ENCODE measurements at places on chromosomes 2 and 18.
A peak's percentile ranks its signal among the peaks of the same experiment; 100 is the strongest.

- DNase-seq, result no peak
Observed at GRCh38 chr18:46068763-46069162, 3.3 kb downstream of the PSTPIP2 start.

GRCh38 chr2:159592441-159592840, 23.9 kb downstream of the BAZ2B start:
- no peak for DNase-seq

GRCh38 chr2:1136846-1137245, 186.2 kb downstream of the SNTG2 start:
- no peak for DNase-seq

GRCh38 chr2:56364902-56365301, 181.1 kb downstream of the CCDC85A start:
- DNase-seq, result no peak

DNA sequence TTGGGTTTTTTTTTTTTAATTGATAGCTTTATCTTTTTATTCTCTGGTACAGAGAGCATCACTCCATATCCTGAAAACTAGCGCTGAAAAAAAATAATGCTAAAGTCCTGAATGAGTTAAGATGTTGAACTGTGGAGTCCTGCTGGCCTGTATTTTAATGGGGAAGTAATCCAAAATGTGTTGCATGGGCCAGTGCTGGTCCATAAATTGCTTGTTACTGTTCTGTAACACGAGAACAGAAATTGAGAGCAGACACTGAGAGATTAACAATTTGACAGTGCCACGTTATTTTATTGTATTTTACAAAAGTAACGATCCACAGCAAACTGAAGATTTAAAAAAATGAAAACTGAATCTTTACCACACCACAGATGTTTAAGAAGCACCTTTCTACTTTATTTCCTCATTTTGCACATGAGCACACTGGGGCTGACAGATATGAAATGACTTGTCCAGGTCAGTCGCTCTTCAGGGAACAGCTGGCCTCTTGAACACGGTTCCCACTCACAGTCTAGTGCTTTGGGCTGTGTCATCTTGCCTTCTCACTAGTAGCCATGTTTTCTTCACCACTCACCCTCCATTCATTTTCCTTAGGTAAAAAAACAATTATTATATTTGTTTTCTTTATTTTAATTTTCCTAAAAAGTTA, 35.3 kb downstream of the ZCCHC2 start:
- DNase-seq, result no peak

GRCh38 chr2:45331410-45331786, 279.7 kb downstream of the SRBD1 start:
- no peak for DNase-seq

- no peak for DNase-seq
Observed at GRCh38 chr2:319059-319600, 31.2 kb upstream of the ALKAL2 start.

DNA sequence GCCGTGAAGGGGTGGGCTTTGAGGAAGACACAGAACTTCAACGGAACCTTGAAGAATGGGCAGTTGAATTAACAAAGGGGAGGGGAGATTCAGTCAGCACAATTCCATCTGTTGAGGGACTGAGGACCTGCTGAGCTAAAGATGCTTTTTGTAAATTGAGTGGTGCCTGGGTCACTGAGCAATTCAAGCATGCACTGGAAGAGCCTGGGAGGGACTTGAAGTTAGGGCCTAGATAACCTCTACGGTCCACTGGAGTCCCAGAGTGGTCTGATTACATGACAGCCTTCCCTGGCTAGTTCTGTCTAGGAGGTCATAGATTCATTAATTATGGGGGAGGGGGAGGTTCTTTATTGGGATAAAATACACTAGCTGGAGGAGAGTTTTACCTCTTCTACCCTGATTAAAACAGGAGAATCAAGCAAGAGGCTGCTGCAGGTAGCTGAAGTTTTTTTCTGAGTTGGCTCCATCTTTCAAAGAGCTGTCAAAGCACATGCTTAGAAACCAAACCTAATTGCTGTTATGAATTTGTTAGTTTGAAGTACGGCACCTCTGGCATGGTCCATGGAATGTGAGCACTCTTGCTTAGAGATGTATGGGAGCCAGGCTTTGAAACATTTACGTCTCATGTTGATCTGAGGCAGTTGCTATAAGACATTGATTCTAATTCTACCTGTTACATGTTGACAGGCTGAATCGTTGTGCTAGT, 290.2 kb downstream of the PRKCE start:
- no peak for DNase-seq

DNA sequence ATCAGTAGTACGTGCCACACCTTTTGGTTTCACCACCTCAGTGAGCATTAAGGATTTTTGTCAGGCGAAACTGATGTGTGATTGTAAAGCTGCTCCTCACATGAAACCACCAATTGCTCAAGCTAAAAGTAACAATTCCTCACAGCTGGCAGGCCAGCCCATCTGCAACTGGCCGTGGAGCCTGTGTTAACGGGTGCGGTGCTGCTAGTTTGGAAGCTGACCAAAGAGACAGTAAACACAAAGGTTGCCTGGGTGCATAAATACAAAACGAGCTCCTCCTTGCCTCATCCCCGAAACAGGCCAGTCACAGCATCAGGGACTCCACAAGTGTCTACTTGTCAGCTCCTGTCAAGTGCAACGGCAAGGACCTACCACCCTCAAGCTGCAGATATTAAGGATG, 32.0 kb downstream of the LGALSL start:
- no peak for DNase-seq

DNA sequence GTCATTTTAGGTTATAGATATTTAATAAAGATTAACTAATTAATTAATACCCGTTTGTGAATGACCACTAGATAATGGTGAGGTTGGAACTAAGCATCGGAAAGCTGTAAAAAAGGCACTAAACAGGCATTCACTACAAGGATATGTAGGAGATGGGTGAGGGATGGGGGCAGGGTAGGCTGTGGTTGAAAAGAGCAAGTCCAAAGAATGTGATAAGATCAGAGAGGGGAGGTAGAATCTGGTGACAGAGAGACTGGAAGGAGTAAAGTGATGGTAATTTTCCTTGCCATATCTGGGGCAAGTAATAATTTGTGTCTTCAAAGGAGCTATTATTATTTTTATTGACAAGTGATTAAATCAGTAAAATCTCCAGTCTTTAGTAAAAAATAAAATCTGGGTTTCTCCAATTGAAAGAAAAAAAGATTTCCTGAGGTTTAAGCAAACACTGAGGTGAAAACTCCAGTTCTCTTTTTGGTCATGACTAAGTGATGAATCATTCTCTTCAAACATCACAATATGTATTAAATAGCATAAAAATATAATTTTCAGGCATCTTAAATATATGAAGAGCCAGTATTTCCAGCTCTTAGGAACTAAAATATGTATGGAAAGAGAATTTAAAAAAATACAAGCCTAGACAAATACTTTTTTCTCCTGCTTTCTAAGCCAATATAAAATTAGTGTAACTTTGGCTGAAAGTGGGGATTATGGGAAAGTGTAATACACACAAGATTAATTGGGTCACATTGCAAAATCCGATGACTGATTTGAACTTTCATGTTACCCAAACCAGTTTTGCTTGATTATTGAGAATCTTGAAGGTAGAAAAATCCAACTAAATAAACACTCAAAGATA, 259.1 kb upstream of the RBMS1 start:
- DNase-seq, result no peak

- DNase-seq, result no peak
Observed at GRCh38 chr2:65273344-65273743, 45.7 kb downstream of the ACTR2 start.

DNA sequence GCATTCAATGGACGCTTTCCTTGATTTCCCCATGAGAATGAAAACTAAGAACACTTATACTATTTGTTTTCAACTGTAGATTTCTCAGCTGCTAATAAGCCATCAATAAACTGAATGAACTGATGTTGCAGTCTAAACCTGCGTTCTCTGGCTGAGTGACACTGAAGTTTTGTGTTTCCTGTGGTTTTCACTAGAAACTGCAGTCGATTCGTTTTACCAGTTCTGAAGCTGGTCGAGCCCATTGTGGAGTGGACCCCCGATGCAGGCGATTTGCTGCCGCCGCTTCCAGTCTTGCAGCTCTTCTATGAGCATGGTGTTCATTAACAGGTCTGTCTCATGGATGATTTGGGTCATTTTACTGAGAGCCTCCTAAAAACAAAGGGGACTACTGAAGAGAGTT, 50.6 kb upstream of the STAT1 start:
- no peak for DNase-seq

DNA sequence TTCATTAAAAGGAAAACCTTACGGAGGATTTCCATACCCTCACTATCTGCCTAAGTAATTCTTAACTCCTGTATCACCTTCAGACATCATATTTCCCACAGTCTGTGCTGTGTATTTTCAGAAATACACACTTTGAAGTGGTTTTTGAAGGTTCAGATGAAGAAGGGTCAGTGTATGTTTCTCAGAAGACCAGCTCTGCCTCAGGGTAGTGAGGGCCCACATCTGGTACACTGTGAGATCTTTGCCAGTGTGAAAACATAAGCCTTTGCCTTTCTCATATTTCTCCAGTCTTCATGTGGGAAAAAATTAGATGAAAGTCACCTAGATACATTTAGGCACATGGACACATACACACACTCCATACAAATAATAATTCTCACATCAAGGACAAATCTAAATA, 408.4 kb downstream of the RIT2 start:
- no peak for DNase-seq

DNA sequence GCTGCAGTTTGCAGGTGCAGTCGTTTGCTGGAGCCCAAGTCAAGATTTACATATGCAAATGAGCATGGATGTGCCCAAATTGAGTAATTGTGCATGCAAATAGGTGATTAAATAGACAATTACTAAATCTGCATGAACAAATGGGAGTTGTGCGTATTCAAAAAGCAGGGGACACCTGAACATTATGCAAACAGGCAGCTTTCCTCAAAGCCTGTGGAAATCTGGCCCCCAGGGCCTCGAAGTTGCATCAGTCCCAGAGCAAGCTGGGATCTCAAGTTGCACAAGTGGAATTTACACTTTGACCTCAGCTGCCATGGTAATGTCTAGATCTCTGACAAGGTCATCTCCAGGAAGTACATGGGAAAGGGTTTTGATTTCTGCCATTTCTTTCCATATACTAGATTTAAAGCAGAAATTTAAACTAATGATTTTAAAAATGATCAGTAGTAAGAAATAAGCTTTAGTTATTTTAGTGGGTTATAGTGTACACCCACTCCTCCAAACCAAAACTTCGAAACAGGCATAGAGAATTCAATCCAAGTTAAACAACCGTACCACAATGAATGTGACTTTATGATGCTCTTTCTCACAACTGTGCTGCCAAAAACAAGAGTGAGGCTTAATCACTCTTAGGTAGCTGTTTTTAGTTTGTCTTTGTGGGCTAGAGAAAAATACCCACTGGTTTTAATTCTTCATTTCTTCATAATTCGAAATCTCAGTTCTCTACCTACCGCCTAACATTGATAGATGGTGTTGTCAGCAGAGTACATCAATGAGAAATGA, 110.7 kb downstream of the RND3 start:
- DNase-seq, result peak; percentile 7

GRCh38 chr2:6911721-6912120, 5.5 kb upstream of the RNF144A start:
- no peak for DNase-seq

DNA sequence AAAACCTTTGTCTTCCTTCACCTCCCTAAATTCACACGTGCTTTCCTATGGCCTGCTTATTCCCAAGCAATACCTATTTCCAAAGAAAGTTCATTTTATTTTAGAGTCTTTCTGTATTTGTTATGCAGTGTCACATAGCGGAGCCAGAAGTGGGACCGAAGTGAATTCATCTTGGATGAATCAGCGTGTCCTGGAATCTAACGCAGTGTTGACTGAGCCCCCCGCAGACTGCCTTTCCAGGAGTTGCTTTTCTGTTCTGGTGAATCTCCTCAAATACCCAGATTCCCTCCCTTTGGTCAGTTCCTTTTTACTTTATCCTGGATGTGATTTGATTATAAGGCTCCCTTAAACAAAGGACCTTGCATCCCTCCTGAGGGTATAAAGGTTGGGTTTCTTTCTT, 10.8 kb downstream of the ALPP start:
- no peak for DNase-seq

DNA sequence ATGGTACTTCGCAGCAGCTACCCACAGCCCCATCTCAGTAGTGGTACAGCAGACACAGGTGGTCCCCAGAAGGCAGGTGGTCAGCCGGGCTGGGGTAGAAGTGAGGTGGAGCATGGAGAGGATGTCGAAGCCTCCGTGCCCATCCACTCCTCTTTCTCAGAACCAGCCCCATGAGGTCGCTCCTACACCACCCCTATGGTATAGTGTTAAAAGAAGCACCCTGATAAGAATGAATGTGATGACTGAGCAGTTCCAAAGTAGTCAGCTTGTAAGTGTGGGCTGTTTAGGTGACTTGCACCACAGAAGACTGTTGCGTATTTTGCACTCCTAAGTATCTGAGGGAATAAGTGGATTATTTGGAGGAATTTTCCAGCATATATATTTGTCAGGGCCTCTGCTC, 111.3 kb downstream of the WDSUB1 start:
- DNase-seq, result no peak

DNA sequence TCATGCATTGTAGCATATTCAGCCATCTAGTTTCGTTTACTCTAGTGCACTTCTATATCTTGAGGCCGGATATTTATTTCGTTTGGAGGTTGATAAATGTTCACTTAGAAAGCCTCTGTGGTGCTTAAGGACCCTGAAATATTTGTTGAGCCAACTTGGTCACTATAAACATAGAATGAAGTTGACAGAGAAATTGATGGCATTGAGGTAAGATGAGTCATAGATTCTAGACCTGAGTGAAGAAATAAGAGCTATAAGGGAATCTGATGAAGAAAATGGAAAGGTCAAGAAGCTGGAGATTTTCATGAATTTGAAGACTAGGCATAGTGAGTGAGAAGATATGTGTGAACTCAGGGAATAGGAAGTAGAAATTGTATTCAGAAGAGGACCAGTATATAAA, 35.9 kb downstream of the EPC2 start:
- DNase-seq, result no peak

- no peak for DNase-seq
Observed at GRCh38 chr2:219470429-219470828, 28.3 kb upstream of the GMPPA start.

- DNase-seq, result no peak
Observed at GRCh38 chr2:64818664-64819060, 164.9 kb upstream of the SERTAD2 start.

- DNase-seq, result no peak
Observed at GRCh38 chr2:110725370-110725769, 7.0 kb upstream of the ACOXL start.
